Stimulated activated CD4-positive, alpha-beta T cell treated with anti-CD3 and anti-CD28 coated beads, Interleukin-1b, Interleukin-23, amount 100 ng/mL, for 24 hours (primary cell): ENCODE measurements at places on chromosomes 4 and X.

- DNase-seq, result no peak
These were observed 645 bp upstream of the RAB28 start for GRCh38 chr4:13484749-13485221.

- no peak for DNase-seq
These were observed 3.9 kb upstream of the UBA6 start for GRCh38 chr4:67704843-67705242.

DNA sequence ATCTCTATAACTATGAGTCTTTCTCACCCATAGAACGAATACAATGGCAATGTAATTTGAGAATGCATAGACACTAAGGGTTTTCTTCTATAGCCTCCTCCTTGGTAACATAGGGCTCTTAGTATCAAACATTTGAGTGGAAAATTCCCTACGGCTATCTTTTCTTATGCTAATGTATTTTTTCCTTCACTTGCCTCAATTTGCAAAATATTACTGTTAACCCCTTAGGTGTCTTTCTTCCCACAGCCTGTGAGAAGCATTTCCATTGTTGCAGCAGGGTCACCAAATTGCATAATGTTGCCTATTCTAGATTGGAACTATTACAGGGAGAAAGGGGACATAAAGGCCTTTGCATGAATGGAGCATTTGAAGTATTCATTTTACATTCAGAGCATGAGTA is 140.5 kb upstream of the RAPGEF2 start:
- no peak for DNase-seq

DNA sequence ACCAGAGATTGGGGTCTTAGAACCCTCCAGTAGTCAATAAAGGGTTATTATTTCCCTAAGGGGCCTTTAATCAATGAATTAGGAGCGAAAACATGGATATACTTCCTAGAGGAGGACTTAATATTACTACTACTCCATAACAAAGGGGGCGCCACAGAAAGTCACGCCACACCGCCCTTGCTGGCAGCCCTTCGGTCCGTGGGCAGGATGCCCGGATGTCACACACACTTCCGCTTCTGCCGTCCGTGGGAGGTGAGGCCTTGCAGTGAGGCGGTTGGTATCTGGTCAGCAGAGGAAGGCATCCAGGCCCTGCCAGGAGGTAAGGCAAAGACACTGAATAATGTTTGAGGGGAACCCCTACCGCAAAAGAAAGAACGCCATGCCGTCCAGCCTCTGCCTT is 436 bp downstream of the MAGEB10 start:
- DNase-seq, result no peak

DNA sequence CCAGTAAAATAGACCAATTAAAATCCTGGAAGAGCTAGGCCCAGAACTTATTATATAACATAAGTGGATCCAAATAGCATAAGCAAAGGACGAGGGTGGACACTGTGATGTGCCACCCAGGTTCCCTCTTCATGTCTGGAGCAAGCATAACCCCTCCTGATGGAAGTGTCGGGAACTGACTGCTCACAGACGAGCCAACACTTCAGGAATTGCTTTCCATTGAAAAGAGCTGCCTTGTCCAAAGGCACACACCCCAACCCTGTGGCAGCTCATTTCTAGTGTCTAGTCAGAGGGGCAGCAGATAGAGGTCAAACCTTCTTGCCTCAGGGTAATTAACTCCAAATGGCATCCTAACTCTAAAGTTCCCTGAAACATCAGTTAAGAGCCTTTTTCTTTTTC is 15.3 kb downstream of the DDIT4L start:
- no peak for DNase-seq

DNA sequence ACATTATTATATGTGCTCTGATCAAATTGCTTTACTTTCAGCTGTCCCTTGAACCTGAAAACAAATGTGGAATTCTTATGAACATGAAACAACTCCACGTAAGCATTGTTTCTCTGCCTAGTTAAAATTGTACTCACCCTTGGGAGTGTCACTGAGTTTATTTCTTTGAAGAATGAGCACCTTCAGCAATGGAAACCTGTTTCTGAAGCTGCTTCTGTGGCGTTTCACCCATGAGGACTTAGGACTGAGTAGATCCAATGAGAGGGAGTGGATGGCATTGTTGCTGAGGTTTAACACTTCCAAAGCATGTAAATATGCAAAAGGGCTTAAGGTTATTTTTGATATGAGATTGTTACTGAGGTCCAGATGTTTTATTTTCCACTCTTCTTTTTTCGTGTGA is 3.2 kb downstream of the LRRC66 start:
- DNase-seq, result no peak

DNA sequence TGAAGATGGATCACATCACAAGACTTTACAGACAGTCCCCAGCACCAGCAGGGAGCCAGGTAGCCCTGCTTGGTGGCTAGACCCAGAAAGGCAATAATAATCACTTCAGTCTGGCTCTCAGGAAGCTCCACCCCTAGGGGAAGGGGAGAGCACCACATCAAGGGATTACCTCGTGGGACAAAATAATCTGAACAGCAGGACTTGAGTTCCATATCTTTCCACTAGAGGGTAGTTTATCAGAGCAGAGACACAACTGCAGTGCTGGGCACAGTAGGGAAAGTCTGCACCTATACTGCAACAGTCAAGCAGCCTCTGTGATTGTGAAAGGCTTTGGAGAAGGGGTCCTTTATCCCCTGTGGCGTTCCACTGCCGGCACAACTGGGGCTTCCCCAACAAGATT is 547.0 kb upstream of the POU3F4 start:
- no peak for DNase-seq

DNA sequence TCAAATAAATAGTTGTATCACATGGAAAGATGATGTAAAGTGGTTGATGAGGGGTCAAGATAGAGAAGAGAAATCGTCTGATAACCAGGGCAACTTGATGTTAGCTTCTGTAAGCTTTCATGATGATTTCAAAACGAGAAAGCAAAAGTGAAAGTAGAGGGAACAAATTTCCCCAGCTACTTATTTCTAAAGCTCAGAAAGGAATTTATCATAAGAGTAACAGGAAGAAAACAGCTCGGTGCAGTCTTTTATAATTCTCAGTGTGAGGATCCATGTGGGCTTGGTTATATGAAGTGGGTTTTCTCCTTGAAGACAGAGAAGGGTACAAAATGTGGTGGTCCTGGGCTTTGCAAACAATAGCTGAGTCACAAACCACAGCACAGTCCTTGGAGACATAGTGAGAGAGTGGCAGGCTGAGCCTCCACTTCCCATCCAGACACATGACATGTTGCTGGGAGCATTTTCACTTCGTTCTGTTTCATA is 32.1 kb upstream of the GLRA2 start:
- no peak for DNase-seq

DNA sequence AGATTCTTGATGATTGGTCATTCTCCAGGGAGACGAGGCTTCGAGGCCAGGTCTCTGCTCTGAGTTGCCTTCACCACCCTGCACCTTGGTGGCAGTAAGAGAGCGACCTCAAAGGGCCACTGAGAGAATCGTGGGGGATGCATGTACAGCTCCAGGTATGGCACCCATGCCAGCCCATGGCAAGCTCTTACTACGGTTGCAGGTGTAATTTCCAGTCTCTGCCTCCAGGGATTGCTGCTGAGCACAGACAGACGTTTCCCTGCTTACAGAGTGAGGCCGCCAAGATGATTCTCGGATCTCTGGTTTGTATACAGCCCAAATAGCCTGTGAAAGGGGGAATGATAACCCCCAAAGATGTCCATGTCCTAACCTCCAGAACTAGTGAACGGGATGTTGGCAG is 16.3 kb upstream of the DRD5 start:
- no peak for DNase-seq

GRCh38 chr4:103150677-103151076 is 47.5 kb downstream of the CENPE start:
- no peak for DNase-seq

- DNase-seq, result peak; percentile 37
These were observed 28.1 kb downstream of the BEX3 start for GRCh38 chrX:103404231-103405008.

- DNase-seq, result no peak
These were observed 5.8 kb downstream of the VMA21 start for GRCh38 chrX:151402719-151403390.

DNA sequence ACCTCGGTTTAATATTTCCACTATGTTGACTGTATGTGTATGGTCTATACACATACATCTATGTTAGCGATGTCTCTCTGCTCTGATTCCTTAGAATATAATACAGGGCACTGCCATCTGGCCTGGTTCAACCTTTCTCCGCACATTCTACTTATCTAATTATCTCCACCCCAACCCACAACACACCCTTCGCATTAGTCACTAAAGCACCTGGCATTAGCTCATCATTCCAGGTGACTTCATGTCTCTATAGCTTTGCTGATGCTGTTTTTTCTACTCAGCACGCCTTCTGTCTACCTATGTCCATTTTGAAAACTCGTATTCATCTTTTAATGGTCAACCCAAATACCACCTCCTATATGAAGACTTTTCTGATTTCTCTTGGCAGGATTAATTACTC is 425.2 kb upstream of the RASGEF1B start:
- DNase-seq, result no peak

DNA sequence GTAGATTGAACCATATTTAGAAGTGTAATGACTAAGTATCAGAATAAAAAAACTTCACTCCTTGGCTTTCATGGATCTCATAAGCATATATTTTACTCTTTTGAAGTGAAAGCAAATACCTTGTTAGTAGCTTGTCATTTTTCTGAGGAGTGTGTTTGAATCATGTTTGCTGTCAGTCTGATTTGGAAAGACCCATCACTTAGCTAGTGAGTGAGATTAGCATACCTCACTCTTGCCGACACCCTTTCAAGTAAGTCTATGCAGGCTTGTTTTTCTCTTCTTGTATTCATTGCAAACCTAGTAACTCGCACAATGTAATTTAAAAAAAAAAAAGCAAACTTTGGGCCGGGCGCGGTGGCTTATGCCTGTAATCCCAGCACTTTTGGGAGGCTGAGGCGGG is 360.0 kb downstream of the ARHGAP24 start:
- no peak for DNase-seq

- DNase-seq, result no peak
These were observed 194.7 kb downstream of the CPEB2 start for GRCh38 chr4:15197005-15197404.

- DNase-seq, result no peak
These were observed 65.5 kb downstream of the WFS1 start for GRCh38 chr4:6335040-6335590.

DNA sequence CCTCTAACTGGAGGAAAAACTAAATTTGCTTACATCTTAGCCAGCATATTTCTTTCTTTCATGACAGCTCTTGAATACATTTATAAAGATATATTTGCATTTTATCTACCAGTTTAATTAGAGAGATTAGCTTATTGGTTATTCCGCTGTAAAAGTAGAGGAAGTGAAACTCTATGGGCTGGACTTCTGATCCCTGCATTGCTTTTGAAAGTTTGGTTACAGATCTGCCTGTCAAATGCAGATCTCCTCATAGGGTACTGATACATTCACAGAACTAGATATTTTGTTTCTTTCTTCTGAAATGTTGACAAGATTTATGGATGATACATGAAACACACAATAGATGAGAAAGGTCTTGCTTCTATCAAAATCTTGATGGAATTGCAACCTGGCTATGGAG is 581.4 kb upstream of the AADAT start:
- DNase-seq, result no peak

- no peak for DNase-seq
These were observed 6.9 kb upstream of the HAUS3 start for GRCh38 chr4:2248821-2249261.

- no peak for DNase-seq
These were observed 63.5 kb downstream of the WNK3 start for GRCh38 chrX:54294306-54294705.

DNA sequence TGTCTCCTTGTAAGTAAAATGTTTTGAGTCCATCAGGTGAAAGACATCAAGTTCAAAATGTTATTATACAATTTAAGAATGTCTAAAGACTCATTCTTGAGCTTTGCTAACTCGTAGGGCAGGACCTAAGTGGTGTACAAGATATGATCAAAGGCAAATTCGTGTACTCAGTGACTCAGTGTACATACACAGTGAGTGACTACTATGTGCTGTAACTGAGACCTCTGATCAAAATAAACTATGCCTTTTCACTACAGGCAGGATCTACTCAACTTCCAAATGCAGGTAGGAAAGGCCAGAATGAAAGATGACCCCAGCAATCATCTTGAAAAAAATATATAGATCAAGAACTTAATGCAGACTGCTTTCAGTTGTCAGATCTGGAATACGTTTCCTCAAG is 49.9 kb downstream of the ADGRG2 start:
- no peak for DNase-seq

DNA sequence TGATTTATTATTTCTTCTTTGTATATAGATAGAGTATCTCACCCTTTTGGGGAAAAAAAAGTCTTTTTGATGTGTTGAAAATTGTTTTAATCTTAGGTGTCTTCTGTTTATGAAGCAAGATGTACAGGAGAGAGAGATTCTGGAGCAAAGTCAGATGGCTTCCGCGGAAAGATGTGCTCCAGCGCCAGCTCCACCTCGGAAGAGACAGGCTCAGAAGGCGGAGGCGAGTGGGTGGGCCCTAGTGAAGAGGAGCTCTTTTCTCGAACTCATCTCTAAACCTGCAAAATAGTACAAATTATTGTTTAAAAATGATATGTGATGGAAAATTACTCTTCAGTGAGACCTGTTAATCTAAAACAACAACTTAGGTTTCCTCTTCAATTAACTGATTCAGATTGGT is 28.9 kb upstream of the TBC1D14 start:
- no peak for DNase-seq

DNA sequence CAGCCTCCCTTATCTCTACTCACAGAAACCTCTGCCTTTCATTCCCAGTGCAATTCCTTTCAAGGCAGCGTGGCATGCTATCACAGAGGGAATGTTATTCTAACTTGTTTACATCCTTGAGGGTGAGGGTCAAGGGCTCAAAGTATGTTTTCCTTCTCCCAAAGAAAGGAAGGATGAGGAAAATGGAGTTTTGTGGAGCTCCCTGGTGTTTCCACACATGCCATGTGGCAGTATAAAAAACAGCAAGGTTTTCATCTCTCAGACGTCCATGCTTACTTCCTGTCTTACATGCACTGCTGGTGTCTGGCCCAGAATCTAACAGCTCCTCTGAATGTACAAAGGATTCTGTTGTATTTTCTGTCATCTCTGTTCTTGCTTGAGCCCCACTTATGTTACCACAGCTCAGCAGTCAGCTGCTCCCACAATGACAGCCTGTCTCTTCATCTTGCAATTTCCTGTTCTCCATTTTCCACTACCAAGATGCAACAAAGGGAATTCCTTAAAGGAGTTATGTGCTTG is 128.0 kb downstream of the SNCA start:
- DNase-seq, result no peak

DNA sequence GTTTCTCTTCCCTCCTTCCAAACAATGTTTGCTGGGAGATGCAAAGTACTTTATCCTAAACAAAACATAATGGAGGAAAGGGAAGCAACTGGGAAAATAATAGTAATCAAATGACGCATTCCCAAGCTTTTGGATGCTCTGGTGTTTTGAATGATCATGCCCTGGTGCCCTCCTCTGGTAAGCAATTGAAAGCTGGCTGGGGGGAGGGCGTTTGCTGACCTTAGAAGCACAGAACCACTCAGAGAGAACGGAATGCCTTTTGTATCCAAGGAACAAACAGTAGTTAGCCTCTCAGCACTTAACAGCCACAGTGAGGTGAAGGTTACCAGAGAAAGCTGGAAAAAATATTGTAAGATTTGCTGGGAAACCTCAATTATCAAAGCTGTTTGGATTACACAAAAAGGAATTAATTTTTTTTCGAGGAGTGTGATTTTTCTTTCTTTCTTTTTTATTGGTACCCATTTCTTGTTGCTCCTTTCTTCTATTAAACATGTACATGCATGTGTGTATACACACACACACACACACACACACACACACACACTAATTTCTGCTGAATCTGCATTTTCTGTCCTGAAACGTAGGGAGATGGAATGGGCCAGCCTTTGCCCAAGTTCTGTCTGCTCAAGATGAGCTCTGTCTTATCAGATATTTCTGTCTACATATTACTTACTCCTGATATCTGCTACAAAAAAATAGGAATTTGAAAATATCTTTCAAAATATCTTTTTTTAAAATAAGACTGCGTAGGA is 155.8 kb upstream of the IGFBP7 start:
- DNase-seq, result no peak
